ENCODE measurements at places on chromosomes 7 and 10.

DNA sequence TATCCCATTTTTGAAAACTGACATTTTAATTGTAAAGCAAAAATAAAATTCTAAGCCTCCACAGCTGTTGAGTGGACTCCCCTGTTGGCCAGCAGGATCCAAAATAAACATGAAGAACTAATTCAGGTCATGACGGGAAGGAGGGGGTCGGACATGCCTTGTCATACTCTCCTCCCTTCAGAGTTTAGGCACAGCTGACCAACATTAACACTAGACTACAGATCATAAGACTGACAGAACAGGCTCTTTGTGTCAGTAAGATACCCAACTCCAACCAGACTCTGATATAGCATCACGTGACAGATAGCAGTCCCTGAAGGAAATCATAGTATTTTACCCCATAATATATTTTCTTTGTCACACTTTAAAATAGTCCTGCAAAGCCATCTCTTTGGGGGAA lies 20.9 kb upstream of the ZNF12 start:
- DNase-seq: no peak

DNA sequence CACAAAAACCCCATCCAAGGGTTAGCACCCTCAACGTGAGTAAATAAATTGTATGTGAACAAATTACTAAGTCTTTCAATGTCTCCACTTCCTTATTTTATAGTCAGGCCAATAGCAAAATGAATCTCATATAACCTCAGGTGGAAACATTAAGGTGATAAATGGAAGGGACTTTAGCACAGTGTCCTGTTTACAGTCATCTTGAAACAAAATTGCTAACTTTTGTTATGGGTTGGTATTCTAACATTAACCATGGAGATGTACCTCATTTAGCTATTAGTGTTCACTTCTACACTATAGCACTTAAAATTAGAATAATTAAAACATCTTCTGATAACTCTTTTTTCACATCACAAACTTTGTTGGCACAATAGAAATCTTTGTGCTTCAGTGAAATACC lies 255.8 kb upstream of the CNTNAP2 start:
- DNase-seq: no peak

GRCh38 chr7:151508991-151509390 lies 10.7 kb downstream of the RHEB start:
- DNase-seq: no peak

GRCh38 chr7:120041798-120042197 lies 231.2 kb upstream of the KCND2 start:
- DNase-seq: no peak

GRCh38 chr10:56327118-56327517 lies 33.9 kb downstream of the ZWINT start:
- DNase-seq: no peak

- no peak for DNase-seq
These were observed 80.2 kb upstream of the CACNB2 start for GRCh38 chr10:18059826-18060559.
